ENCODE measurements at places on chromosomes 5 and 9. TPM values are rescaled to one million over a fixed set of nuclear protein-coding genes. Genes with fewer than 3 reads are reported as not detected.

Gene PCDHGC4
- 91.2 TPM for total RNA-seq

Gene WNK2
- total RNA-seq = 16.4 TPM

Gene PCDHB4
- 4.7 TPM for total RNA-seq

Gene TAF11L5
- not detected for total RNA-seq

Gene PPP3R2
- not detected for total RNA-seq

Gene INSL6
- total RNA-seq = not detected
